Stimulated activated CD4-positive, alpha-beta T cell treated with anti-CD3 and anti-CD28 coated beads, Interleukin-15, amount 100 ng/mL, for 1 hour (primary cell): ENCODE measurements at places on chromosomes 3 and 15.

GRCh38 chr3:45667569-45667934 lies 21.6 kb upstream of the SACM1L start:
- DNase-seq: no peak

DNA sequence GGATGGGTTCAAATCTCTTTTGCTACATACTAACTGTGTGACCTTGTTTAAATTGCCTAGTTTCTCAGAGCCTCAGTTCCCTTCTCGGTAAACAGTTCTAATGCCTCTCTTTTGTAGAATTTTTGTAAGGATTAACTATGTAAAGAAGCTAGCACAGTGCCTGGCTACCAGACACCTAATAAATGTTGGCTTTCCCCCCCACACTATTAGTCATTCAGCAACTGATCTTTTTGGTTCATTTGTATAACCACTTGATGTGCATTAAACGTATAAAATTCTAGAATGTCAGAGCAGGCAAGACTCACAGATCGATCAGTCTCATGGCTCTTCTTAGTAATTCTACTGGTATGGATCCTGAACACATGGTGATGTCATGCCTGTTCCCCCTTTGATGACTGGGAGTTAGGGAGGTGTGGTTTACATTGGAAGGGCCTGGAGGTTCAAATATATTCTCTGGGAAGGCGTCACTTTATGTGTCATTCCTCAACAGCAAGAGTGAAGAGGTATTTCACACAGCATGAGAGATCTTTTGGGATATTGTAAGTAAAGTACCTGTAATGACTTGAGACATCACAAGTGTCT lies 6.5 kb downstream of the TAGLN3 start:
- DNase-seq: no peak

DNA sequence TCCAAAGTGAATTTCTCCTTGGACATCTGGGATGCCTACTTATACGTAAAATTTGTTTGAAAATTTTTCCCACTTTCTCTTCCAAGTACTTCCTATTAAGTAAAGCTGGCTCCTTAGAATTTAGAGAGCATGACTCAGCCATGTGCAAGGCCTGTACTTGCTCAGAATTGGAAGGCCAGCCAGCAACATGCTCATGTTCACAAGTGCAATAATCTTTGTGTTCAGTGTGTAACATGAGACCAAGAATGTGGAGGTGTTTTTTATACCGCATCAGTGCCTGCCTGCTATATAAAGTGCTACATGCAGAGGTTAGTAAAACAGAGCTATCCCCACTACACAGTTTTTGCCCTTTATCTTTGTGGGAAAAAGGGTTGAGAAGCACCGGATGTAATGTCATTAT lies 151.9 kb upstream of the FEZF2 start:
- no peak for DNase-seq

- DNase-seq: no peak
Measured at GRCh38 chr3:31705736-31706135, 173.0 kb downstream of the STT3B start.

DNA sequence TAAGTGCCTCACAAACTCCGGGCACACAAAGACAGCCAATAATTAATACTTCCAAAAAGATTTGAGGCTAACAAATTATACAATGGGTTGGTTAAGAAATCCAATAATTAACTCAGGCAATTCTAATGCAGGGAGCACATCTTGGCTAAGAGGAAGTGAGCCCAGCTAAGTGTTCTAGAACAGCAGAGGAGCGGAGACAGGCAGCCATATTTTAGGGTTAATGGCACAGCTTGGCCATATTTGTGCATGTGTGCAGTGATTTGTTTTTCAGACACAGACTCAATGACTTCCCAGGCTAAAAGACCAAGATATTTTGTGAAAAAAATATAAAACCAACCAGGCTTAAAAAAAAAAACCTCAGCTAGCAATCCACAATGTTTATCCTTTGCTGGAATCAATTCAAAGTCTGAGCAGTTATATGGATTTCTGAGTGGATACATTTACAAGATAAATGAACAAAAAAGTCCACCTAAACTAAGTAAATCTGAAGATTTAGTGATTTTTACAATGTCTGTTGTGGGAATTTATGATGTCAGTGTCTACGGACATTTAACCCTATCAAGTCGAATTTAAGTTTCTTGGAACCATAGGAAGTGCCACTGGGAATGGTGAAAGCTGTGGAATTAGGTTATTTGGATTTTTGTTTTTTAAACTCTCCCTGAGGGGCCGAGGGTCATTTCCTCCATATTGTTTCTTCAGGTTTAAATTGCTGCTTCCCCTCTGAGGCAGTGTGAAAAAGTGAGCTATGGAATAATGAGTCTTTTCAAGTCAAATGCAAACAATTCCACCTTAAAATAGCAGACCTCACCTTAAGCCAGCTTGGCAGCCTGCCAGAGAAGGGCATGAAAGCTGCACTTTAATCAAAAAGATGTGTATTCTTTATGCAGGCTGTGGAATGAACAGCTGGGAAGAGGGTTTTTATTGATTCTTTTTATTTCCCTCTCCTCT lies 413.7 kb upstream of the TBL1XR1 start:
- DNase-seq: no peak

DNA sequence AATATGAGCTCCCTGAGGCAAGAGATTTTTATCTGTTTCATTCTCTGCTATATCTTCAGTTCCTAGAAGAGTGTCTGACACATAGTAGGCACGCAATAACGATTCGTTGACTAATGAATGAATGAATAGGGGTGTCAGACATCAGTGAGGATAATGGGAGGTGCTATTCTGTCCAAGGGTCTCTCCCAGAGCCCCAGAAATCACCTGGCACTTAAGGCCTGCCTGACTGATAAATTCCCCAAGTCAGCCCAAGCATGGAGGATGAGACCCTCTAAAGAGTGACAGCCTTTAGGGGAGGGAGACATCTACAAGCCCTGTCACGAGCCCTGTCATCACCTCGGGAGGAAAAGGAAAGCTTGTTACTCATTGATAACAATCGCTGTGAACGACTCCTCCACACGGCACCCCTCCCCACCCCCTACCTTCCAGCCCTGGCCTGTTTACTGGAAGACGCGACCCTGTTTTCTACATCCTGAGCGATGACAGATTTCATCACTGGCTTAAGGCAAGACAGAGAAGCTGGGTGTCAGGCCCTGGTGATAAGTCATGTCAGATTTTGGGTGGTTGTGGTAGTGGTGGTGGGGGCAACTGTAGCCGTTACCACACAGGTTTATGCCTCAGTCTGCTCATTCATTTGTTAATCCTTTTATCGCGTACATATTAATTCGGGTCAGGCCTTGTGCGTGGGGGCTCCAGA lies 23.1 kb downstream of the BHLHE40 start:
- no peak for DNase-seq

- DNase-seq: no peak
Measured at GRCh38 chr15:70242951-70243685, 145.4 kb upstream of the TLE3 start.

- DNase-seq: no peak
Measured at GRCh38 chr3:185645596-185646381, 59.7 kb downstream of the SENP2 start.

DNA sequence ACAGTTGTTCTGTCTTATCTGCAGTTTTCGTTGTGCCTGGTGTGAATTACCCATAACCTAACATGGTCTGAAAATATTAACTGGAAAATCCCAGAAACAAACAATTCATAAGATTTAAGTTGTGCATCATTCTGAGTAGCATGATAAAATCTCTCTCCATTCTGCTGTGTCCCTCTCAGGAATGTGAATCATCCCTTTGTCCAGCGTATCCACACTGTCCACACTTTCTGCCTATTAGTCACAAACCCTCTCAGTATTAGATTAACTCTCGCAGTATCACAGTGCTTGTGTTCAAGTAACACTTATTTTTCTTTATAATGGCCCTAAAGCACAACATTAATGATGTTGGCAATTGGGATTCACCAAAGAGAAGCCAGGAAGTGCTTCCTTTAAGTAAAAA lies 203.2 kb downstream of the CGGBP1 start:
- DNase-seq: no peak

DNA sequence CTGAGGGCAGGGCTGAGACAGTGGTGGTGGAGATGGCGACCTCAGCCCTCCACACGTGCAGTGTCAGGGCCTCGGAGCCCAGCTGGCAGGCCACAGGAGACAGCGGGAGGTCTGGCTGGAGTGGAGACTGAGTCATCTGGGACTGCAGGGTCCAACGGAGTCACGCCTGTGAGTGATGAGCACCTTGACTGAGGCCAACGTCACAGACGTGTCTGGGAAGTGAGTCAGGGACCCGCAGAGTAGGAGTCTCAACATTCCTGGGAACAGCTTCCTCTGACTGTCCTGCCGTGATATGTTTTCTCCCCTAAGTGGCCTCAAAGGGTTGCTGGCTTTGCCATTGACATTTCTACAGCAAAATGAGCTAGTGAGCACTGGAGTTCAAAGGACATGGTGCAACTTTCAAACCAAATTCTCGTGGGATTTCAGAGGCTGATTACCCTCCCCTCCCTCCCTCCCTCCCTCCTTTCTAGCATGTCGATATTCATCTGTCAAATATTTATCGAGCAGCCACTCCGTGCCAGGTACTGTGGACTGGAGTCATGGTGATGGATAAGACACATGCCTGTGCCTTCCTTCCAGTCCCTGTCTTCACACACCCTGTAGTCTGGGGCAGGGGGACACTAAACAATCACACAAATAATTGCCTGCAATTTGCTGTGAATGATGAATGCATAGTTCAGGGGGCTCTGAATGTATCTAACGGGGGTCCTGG lies 53.3 kb upstream of the AMOTL2 start:
- DNase-seq: no peak

GRCh38 chr15:73704869-73705645 lies 20.9 kb downstream of the CD276 start:
- DNase-seq: peak; percentile 13

DNA sequence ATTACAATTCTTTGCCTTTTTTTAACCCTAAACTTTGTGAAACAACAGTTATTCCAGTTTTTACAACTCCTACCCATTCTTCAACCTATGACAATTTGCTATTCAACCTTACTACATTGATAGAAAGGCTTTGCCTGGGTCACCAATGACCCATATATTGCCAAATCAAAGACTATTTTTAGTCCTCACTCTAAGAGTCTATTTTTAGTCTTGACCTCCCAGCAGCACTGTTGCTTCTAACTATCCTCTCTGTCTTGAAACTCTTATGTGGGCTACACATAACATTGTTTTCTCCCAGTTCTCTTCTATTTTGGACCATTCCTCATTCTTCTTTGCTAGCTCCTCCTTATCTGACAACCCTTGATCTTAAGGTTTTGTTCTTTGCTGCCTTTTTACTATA lies 71.4 kb downstream of the C3orf80 start:
- DNase-seq: no peak

GRCh38 chr3:19029837-19030521 lies 118.3 kb upstream of the KCNH8 start:
- no peak for DNase-seq

GRCh38 chr3:73192036-73192738 lies 130.7 kb downstream of the EBLN2 start:
- DNase-seq: no peak

DNA sequence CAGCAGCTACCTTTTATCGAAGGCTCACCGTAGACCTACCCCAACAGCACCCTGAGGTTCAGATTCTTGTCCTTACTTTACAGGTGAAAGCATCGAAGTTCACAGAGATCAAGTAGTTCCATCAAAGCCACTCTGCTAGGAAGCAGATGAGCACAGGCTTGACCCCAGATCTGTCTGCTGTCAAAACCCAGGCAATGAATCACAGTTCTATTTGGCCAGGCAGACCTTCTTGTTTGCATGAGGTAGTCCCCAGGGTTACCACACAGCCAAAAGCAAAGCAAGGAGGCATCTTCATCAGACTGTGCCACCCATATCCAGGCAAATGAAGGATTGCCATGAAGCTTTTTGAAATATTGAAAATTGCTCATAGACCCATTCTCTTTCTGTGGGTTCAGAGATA lies 33.0 kb downstream of the HES1 start:
- no peak for DNase-seq

DNA sequence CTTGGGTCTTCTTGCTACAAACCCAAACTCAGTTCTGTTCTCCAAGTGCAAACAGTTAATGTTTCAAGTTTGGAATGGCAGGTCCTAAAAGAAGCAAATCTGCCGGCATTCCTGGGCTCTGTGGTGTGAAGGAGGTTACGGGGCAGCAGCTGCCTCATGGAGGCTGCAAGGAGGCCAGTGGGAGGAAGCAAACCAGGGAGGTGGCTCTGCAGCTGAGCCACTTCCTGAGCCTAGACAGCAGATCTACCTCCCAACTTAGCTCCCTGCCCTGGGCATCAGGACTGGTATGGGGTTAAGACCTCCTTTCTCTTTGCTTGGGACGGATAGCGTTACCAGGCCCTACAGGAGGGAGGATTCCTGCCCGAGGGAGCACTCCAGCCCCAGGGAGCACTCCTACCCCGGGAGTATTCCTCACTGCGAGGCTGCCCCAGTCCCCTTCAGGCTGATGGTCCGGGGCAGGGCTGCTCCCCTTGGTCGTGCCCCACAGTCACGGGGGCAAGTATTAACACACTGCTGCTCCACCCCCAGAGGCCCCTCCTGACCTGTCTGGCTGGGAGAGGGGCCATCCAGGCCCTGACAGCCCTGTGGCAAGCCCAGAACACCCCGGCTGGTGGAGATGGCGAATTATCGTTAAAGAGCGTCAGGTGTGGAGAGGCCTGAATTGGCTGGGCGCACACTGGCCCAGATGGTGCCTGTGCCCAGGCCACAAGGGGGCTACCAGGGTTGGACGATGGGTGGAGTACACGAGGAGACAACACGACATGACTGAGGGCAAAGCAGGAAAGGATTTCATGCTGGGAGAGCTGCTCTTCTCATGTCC lies 129.9 kb downstream of the ATP10A start:
- DNase-seq: no peak

- no peak for DNase-seq
Measured at GRCh38 chr15:66720206-66721010, 18.4 kb downstream of the SMAD6 start.

DNA sequence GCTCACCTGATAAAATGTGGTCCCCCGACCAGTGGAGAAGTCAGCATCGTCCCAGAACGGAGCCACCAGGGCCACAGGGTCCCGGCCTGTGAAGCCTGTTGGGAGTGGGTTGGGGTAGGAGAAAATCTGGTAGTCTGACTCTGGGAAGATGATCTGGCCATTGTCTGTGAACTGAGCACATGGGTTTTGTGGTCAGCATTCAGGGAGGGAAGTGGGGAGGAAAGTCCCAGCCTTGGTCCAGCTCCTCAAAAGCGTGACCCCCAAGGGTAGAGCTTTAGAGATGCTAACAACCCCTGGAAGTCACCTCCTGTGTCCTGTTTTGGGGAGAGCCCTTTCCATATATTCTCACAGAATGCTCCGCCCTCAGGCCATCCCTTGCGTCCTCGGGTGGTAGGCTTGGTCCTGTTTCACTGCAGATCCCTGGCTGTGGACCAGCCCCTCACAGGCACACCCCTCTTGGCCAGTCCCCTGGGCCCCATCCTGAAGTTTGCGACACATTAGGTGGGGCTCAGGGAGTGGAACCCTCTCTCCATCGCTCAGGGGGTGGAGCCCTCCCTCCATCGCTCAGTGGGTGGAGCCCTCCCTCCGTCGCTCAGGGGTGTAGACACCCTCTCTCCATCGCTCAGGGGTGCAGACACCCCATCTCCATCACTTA lies 40.0 kb downstream of the MUC4 start:
- DNase-seq: no peak

DNA sequence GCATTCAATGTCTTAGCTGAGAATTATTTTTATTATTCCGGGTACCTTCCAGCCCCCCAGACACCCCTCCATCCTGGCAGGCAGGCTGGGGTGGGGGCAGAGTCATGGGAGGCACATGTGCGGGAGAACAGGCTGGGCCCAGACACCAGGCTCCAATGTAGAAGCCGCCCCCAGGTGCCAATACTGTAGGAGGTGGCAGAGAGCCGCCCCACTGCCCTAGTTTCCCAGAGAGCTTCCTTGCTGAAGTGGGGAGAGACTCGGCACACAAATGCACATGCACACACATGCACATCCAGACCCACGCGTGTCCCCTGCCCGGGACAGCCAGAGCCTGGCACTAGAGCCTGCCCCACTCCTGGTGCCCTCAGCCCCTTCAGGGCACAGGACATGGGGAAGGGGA lies 98.4 kb upstream of the LINGO1 start:
- no peak for DNase-seq
